ENCODE measurements at places on chromosomes 1 and 21. TPM values are rescaled to one million over a fixed set of nuclear protein-coding genes. Genes with fewer than 3 reads are reported as not detected.
A peak's percentile ranks its signal among the peaks of the same experiment; 100 is the strongest.

- no peak for DNase-seq
Measured at GRCh38 chr1:244022311-244022710, 28.8 kb upstream of the ZBTB18 start.

GRCh38 chr1:207342332-207342731, 20.9 kb downstream of the CD55 start:
- DNase-seq = no peak

GRCh38 chr1:186142916-186143315, 232.1 kb downstream of the TPR start:
- DNase-seq = no peak

Gene NPPA
- 0.56 TPM for polyA plus RNA-seq

DNA sequence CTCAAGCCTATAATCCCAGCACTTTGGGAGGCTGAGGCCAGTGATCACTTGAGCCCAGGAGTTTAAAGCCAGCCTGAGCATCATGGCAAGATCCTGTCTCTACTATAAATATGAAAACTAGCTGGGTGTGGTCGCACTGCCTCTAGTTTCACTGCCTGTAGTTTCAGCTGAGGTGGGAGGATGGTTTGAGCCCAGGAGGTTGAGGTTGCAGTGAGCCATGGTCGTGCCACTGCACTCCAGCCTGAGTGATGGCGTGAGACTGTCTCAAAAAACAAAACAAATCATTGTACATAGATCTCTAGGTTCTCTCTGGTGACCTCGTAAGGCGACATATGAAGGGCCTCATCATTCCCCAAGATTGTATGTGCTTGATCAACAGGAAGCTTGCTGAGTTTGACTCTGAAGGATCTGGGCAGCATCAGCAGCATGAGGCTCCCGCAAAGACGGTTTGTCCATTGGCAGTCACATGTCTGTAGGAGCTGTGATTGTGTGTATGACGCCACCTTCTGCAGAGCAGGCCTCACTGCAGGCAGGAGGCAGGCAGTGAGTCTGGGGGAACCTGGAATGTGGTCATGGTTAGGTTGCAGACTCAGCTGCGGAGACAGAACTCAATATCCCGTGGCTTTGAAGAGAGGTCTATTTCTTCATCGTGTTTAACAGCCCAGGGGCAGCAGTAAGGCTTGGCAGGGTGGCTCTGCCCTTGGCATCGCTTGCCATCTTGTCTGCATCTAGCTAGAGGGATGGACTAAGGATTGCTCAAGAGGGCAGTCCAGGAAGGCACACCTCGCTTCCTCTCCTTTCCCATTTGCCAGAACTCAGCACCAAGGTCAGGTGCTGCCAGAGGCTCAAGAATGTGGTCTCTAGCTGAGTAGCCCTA, 14.0 kb downstream of the ATP5PO start:
- peak; percentile 35 for DNase-seq

GRCh38 chr1:63908016-63908415, 134.2 kb downstream of the ROR1 start:
- no peak for DNase-seq

GRCh38 chr1:8420318-8420717, 102.4 kb downstream of the SLC45A1 start:
- DNase-seq = no peak

DNA sequence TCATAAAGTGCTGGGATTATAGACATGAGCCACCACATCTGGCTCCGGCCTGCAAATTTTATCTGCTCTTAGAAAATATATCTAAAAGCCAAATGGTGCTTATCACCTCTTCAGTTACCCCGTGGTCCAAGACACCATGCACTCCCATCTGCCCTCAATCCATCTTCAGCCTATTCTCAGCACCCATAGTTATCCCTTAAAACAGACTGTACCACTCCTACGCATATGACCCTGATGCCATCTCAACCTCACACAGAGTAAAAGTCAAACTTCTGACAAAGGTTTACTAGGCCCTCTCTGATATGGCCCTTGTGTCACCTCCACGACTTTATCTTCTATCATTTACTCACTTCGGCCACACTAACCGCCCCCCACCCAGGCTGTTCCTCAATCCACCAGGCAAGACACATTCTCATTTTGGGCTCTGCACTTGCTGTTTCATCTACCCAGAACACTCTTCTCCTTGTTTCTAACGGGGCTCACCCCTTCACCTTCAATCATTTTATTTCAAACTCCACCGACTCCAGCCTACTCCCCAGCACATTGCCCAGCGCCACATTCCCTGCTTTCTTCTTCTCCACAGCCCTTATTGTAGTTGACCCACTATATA, 33.0 kb downstream of the USP48 start:
- DNase-seq = no peak

GRCh38 chr21:38798481-38798882, 7.2 kb upstream of the ETS2 start:
- no peak for DNase-seq

GRCh38 chr1:247350587-247350986, 18.9 kb upstream of the ZNF496 start:
- no peak for DNase-seq

DNA sequence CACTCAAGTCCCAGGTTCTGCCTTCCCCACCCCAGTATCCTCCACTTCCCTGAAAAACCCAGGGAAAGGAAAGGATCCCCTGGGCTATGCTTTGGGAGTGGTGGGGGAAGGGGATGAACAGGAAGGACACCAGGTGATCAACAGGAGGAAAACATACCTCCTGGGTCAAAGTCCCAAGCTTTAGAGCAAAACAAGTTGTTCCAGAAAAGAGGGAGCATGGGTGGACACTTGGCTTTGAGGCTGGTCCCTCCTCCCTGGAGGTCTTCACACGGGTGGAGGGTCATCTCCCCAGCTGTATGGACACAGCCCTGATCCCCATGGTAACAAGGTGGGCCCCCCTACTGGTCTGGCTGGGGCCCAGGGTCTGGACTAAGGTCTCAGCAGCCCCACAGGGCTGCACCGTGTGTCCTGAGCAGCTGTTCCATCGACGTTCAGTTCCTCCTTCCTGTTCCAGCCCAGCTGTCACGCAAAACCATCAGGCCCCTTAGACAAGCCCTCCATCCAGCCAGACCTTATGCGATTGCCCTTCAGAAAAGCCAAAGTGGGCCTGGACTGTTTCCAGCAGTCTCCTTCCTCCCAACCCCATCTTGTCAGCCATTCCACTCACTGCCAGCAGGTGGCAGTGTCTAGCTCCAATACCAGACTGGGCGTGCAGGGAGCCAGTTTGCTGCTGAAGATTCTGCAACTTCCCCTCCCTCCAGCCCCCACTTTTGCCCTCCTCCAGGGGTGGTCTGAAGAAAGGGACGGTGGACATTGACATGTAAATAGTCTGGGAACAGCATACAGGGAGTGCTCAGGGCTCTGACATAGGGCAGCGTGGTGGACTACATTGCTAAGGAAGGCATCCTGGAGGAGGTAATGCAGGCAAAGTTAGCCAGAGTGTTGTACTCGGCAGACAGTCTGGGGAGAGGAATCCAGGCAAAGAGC, 2.9 kb upstream of the PDZK1IP1 start:
- DNase-seq = peak; percentile 70

Gene VPS26C
- 36.7 TPM for polyA plus RNA-seq

DNA sequence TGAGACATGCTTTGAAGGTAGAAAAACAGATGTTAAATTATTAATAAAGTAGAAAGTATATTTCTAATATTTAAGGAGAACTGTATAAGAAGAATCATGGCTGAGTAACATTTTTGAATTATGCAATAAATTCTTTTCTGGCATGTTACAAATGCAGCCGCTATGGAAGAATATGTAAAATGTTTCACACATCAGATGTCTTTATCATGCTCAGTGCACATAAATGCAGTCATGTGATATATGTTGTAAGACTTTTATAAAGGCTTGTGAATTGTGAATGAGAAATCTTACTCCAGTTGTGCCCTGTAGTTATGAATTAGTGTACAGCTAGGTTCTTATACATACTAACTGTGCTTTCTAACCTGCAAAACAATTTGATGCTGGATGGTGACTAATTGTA, 53.5 kb downstream of the LRRC8B start:
- DNase-seq = no peak

DNA sequence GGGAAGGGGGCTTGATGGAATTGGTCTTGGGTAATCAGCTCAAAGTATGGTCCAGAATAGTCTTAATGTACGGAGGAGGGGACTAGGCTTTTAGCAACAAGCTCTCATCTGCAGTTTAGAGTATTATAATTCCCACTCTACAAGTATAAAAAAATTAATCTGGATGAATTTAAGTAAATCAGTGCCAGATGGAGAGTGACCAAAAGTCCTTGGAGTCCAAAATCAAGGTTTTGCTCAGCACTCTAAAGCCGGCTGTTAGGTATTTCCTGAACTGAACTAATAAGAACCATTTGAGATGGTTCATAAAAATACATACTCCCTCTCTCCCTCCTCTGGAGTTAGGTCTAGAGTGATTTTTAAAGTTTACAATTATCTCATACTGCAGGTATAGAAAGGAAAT, 23.7 kb downstream of the GLUL start:
- DNase-seq = no peak

Gene DMAP1
- polyA plus RNA-seq = 76.8 TPM

All from renal pelvis (tissue), 12 donors.